ENCODE measurements at places on chromosomes 7 and 10.

DNA sequence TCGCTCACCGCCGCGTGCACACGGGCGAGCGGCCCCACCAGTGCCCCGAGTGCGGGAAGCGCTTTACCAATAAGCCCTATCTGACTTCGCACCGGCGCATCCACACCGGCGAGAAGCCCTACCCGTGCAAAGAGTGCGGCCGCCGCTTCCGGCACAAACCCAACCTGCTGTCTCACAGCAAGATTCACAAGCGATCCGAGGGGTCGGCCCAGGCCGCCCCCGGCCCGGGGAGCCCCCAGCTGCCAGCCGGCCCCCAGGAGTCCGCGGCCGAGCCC is 3.3 kb downstream of the REPIN1 start:
- DNase-seq, result no peak

- DNase-seq, result no peak
Observed at GRCh38 chr10:70943841-70944466, 55.6 kb upstream of the PCBD1 start.

GRCh38 chr10:116748041-116748440 is 5.7 kb upstream of the HSPA12A start:
- DNase-seq, result peak; percentile 81

- no peak for DNase-seq
Observed at GRCh38 chr7:113175525-113176104, 57.3 kb upstream of the SMIM30 start.

- DNase-seq, result no peak
Observed at GRCh38 chr7:66426996-66427395, 201.7 kb upstream of the KCTD7 start.

GRCh38 chr7:105996860-105997737 is 34.0 kb downstream of the CDHR3 start:
- DNase-seq, result no peak

GRCh38 chr10:61662794-61663259 is at the start of gene CABCOCO1:
TSS of gene CABCOCO1 (plus strand) at chr10:61662929. CDS start at chr10:61662973, 44 bp downstream.
- peak; percentile 11 for DNase-seq

- peak; percentile 89 for DNase-seq
Observed at GRCh38 chr10:2214092-2214491, 476.8 kb upstream of the ADARB2 start.

DNA sequence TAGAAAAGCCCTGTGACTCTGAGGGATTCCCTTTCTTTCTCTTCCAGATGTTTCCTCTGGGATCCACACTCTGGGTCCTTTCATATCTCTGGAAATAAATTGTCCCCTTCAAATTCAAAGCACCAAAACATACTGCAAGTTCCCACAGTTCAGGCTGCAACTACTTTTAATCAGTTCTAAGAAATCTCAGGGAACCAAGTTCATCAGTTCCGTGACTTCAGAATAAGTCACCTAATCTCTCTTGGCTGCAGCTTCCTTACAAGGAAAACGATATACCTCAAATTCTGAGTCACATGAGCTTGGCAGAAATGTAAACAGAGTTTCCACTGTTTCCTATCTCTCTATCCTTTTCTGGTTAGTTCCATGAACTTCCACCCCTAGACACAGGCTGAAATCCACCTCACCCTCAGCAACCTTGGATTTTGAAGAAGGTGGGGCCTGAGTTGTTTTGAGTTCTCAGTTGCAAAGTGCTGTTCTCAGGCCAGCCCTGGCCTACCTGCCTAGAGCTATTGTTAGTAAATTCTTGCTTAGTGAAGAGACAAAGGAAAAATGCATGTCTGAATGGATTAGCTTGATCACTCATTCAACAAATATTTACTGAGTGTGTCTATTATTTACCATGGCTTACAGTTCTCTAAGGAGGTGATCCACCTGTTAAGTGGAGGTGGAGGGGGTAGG is 59.3 kb upstream of the IL6 start:
- peak; percentile 92 for DNase-seq

DNA sequence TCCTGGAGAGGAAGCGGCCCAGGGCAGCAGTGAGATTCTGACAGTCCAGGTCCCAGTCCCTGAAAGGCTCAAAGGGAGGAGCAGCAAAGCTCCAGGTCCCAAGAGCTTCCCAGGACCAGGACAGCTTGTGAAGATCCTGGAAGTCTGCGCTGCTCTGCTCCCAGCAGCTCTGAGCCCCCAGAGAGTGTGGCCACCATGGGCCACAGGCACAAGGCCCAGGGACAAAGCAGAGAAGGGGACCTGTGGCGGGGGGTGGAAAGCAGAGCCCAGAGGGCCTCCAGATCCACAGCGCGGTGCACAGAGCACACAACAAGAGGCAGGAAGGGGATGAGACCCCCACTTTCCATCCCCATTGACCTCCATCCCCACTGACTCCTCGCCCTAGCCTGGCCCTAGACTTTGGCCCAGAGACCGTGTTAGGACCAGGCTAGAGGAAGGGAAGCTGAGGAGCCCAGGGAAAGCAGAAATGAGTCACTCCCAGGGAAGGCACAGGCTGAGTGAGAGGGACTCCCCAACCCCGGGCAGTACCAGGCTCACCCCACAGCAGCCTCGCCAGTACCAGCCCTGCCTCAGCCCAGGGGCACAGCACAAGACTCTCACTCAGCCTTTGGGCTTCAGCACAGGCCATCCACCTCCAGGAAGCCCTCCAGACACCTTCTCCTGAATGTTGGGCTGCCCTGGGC is 75.5 kb downstream of the GRID1 start:
- DNase-seq, result no peak

DNA sequence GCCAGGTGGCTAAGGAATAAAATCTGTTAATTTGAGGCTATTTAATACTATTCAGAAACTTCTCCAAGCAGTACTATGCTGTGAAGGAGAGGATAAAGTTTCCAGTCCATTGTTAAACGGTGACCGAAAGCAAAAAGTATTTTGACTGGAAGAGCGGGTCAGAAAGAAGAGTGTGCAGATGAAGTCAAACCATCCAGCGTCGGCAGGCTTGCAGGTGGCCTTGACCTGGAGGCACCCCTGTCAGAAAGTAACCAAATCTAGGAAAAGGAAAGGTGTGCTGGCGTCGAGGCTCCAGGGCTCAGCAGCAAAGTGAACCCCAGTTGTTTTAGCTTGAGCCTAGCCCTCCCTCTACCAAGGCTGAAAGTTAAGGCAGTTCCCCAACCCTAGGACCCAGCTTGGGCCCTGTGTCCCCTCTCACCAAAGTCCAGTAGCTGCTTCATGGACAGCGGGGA is 544 bp downstream of the PDK4 start:
- no peak for DNase-seq

GRCh38 chr10:114718374-114718773 is 60.3 kb upstream of the ABLIM1 start:
- DNase-seq, result no peak

DNA sequence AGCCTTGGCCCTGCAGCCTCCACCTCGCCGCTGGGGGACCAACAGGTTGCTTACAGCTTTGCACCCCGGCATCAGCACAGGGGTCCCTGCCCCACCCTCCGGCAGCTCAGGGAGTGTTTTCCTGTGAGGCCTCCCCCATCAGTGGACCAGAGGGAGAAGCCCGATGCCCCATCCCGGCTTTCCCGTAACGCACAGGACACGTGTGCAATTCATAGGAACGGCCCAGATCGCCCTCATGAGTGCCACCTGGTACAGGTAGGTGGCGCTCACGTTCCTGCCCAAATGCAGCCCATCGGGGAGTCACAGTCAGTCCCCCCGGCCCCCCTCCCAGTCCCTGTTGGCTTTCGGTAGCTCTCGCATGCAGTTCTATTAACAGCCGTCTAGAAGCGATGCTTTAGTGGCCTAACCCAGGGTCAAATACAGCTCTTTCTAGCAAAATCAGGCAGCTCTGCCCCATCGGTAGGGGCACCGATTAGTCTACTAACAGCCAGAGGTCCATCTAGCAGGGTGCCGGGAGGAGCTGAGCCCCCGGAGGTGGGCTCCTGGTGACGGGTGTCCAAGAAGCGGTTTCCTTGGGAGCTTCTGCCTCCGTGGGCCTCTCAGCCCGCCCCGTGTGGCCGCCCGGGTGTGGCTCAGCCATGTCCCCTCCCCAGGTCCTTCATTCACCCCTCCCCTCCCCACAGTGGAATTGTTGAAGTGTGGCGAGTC is 48.4 kb upstream of the GTF2IRD1 start:
- no peak for DNase-seq

GRCh38 chr7:127527561-127527960 is 57.8 kb downstream of the GCC1 start:
- DNase-seq, result no peak

GRCh38 chr7:10804770-10805169 is 168.9 kb upstream of the PHF14 start:
- DNase-seq, result no peak

GRCh38 chr10:114255227-114255626 is 16.2 kb downstream of the VWA2 start:
- no peak for DNase-seq

GRCh38 chr10:27366769-27367168 is 126.2 kb upstream of the ACBD5 start:
- DNase-seq, result no peak

DNA sequence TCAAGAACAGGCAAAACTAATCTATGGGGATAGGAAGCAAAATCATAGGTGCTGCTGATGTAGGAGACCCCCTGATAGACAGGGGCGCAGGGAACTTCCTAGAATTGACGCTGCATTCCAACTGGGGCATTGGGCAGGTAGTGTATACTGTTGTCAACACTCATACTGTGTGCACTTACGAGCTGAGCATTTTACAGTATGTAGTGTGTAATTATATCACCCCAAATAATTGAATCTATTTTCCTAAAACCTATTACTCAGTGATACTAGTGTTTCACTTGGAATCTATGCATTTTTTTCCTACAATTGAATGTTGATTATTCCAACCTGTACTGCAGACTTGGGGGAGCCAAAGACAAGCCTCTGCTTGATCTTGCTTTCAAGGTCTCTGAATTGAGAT is 207.0 kb upstream of the PRKCQ start:
- no peak for DNase-seq

DNA sequence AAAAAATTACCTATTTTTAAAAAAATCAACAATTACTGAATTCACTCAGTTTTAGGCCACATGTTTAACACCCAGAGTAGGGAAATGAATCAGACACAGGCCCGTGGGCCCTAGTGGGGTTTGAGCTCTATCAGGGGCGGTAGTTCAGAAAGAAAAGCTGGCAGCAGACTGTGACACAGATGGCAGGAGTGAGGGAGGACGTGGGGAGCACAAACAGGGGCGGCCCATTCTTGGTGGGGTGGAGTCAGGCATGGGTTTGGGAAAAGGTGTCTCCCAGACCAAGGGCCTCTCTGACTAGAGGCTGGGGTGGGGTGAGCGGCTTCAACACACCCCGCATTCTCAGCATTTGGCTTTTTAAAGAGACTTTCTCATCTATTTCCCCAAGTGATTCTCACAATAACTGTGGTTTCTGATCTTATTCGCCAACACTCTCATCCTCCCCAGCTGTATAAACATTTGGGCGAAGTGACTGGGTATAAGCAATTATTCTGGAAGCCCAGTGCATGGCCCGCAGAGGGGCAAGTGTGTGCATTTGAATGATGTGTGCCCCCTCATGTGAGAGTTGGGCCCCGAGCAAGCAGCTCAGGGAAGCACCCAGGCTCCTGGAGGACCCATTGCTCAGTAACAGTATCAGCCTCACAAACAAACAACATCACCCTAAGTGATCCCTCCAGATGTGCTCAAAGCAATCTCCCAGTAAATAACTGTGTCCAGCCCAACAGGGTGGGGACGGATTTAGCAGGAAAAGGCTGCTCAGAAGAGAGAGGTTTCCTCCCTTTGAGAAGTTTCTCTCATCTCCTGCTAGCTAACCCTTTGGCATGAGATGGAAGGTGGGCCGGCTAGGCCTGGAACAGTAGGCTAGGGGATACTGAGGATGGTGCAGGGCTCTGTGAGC is 437.6 kb upstream of the ZMIZ1 start:
- DNase-seq, result no peak

DNA sequence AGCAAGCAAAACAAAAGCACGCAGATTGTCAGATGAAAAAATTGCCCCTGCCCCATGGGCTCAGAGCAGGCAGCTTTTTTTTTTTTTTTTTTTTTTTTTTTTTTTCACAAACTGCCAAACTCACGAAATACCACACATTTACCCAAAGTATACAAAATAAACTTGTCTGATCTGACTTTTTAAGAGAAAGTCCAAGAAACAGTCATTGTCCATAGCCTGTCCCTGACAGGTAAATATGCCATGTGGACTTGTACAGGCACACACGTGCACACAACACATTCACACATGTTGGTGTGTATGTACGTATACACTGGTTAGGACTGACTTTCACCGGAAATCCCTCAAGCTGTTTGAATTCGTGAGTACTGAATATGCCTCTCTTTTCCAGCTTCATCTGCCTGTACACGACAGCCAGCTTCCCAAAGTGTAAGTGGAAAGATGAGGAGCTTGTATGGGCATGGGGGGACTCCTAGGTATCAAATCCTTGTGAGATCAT is 929 bp upstream of the HGF start:
- DNase-seq, result no peak

DNA sequence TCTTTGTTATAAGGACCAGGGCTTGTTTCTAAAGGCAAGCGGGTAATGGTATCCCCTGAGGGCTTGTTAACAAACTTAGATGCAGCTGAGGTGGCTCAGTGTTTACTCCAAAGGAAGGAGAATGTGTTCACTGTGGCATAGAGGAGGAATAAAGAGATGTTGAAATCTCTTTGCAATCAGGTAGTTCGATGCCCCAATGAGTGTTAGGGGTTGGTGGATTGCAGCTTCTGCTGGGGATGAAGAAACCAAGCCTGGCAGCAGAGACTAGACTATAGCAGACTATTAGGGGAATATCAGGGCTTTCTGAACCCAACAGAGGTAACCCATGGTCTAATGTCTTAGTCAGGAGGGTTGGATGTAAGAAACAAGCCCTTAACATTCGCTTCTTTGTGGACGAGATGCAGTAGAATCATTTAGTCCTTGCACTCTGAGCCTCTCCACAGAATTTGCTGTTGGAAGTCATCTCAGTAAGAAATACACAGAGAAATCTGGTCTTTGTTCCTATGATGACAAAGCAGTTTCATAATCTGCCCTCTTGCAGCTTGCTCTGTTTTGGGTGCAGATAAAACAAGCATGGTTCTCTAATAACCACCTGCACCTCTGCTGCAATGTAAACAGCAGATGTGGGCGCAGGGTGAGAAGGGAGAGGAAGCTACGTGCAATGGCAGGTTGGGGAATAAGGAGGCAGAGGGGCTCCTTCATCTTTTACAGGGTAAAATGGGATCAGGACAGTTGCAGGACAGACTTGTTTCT is 108.6 kb downstream of the NRF1 start:
- no peak for DNase-seq

- DNase-seq, result no peak
Observed at GRCh38 chr7:136947347-136947746, 78.9 kb downstream of the CHRM2 start.

DNA sequence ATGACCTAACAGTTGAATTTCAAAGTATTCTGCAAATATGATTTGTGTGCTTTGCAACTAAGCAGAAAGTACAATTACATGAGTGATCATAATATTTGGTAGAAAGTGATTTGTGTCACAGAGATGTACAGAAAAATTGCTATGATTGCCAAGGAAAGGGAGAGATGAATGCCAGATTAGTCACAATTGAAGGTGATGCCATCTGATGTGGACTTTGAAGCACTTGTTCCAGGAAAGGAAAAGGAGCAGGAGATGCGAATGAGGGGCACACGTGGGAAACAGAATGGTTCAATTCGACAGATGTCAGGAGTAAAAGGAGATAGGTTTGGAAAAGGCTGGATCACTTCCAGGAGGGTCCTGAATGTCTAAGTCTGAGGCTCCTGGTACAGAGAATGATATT is 153.1 kb upstream of the LAMB4 start:
- no peak for DNase-seq
